ENCODE measurements at places on chromosomes 3 and 15.

DNA sequence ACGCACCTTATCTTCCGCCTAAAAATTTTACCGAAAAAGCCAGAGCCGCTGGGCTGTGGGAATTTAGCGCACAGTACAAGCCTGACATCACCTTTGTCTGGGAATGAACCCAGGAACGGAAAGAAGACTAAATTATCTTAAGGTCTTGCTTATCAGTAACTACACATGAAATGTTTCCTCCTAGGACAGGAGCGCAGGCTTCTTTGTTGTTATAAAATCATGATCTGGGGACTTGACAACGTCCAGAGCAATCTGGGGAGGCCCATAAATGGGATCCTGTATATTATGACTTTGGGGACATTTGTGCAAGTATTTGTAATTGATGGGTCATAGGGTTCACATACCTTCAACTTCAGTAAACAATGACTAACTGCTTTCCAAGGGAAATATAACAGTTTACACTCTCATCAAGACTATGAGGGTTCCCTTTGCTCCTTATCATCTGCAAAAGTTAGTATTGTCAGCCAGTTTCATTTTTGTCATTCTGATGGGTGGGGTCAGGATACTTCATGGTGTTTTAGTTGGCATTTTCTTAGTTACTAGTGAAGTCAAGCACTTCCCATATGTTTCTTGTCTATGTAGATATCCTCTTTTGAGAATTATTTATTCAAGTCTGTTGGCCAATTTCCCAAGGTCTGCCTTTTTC is 213.9 kb upstream of the PFN2 start:
- DNase-seq, result no peak

- DNase-seq, result no peak
Observed at GRCh38 chr3:132228923-132229322, 88.3 kb upstream of the ACP3 start.

DNA sequence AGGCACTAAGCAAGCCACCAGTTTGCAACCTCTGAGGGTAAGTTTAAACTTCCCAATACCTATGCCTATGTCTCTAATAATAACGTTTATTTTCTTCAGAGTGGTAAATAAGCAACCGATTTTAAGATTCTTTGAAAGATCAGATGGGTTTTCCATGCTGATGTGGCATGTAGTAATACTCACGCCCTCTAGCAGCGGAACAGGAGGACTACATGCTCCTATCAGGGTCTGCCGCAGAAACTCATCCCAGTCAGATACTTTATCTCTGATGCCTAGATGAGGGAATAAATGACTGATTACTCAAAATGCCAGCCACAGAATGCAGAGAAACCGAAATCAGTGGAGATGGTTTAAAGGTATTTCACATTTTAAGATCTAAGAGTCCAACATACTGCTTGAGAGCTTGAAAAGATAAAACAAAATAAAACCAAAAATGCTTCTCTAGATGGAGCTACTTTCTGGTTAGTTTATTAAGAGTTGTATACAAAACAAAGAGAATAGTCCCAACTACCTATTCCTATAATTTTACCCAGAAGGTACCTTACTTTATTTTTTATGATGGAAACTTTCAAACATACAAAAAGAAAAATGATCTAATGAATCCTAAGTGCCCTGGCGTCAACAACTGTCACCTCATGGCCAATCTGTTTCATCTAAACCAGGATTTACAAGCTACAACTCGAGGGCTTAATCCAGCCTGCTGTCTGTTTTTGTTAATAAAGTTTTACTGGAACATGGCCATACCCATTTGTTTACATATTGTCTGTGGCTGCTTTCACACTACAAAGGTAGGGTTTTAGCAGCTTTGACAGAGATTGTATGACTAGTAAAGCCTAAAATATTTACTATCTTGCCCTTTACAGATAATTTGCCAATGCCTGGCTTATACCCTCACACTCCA is 37.5 kb upstream of the STIMATE start:
- peak; percentile 1 for DNase-seq

DNA sequence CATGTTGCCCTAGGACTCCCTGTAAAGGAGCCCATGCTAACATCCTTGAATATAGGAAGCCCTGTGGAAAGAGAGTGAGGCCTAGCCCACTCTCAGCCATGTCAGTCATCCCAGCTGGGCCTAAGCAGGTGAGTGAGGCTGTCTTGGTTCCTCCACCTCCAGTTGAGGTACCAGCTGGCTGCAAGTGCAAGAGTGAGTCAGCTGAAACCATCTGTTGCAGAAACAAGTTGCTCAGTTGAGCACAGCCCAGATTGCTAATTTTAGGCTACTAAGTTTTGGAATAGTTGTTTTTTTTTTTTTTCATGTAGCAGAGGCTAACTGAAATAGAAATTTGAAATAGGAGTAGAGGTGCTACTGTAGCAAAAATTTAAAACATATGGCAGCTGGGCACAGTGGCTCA is 43.7 kb upstream of the ADPGK start:
- DNase-seq, result no peak

- no peak for DNase-seq
Observed at GRCh38 chr3:186807231-186807630, 949 bp upstream of the RFC4 start.

- DNase-seq, result peak; percentile 27
Observed at GRCh38 chr3:108088697-108089096, 2.1 kb downstream of the CD47 start.

DNA sequence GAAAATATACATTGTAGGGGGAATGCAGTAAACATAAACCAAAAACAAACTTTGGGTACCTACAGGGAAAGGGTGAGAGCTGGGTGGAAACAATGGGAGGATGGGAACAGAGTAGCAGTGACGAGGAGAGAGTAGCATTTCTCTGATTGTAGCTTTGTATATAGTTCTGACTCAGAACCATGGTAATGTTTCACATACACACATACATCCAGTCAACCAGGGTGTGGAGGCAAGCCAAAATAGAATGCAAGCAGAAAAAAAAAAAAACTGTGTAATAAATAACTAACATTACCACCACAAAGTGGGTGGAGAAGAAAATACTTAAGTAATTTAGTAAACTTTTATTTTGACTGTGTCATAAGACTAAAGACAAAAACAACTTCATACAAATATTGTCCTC is 27.2 kb downstream of the BCL2A1 start:
- no peak for DNase-seq

DNA sequence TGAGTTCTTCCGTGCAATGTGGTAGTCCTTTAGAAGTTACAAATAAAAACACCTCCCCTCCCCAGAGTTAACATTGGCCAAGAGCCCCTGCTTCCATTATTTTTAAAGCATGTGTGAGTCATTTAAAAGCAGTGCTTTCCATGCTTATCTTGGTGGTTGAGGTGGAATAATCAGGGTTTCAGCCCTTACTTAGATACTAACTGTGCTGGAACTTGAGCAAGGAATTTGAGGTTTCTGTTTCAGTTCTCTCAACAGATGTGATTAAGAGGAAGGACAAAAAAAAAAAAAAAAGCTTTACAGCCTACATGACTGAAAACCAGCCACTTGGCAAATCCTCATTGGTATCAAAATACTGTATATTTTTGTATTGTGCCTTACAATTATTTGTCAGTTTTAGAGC is 64.5 kb downstream of the CGNL1 start:
- no peak for DNase-seq

- no peak for DNase-seq
Observed at GRCh38 chr3:165440380-165440779, 244.2 kb upstream of the SLITRK3 start.

- DNase-seq, result peak; percentile 52
Observed at GRCh38 chr3:179321668-179322285, 1.1 kb upstream of the ZNF639 start.

DNA sequence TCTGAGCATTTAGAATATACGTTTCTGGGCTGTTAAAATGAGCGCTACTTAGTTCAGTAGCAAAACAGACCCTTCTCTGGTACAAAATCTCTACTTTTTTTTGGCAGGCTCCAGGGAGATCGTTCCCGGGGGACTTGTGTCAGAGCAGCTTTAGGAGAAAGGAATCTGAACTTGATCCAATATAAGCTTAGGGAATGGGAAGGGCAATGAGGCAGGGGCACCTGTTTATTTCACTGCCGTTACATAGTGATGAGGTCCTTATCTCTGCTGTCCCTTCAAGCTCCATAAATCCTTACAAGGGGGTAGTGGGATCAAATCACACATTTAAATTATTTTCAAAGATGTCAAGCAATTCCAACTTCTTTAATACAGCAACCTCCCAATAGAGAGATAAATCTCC is 128.7 kb upstream of the BNIP2 start:
- no peak for DNase-seq

- DNase-seq, result peak; percentile 17
Observed at GRCh38 chr3:170499562-170500156, 81.0 kb downstream of the CLDN11 start.

DNA sequence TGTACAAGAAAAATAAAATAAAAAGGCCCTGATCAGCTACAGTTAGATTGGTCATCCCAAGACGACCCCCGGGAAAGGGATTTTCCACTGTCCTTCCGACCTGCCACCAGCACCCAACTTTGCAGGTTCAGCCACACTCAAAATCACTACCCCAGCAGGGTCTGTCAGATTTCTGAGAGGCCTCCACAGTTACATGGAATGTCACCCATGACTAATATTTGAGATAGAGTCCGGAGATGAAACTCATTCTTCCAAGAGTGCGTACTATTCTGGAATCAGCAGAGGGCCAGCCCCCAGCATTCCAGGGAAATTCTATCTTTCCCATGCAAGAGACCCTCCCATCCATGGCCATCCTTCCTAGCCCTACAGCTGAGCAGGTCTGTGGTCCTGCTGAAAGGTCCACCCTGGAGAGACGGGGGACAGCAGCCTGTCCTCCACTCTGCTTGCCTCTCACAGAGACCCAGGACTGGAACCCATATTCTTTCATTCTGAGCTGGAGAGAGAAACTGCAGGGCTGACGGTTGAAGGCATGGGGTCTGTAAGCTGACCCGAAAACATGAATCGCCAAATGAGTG is 5.8 kb downstream of the LIPC start:
- DNase-seq, result no peak

- DNase-seq, result no peak
Observed at GRCh38 chr3:11410564-11410963, 138.4 kb downstream of the ATG7 start.

- DNase-seq, result no peak
Observed at GRCh38 chr3:57068437-57069089, 8.1 kb downstream of the SPATA12 start.

DNA sequence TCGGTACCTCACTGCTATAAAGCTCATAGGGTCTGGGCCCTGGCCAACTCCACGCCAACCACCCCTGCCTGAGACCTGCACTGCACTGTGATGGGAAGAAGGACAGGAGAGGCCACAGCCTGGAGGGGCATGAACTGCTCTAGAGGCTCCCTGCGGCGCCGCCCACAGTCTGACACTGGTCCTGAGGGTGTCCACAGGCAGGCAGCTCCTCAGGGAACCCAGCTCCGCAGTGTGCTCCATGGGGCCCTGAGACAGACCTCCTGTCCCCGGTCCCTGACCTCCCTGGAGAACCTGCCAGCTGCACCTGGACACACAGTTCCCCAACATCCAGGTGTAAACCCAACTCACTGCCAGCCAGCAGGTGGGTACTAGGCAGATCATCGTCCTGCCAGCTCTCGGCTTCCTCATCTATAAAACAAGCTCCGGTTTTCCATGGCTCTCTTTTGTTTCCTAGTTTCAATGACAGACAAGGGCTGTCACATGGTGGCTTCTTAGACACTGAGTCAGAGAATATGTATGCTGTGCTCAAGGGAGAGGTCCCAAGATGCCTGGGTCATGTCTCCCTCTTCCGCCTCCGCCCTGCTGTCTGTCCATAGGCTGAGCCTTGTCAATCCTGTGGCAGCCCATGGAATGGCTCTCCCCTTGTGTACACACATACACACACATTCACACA is 5.1 kb upstream of the HAPLN3 start:
- DNase-seq, result no peak

DNA sequence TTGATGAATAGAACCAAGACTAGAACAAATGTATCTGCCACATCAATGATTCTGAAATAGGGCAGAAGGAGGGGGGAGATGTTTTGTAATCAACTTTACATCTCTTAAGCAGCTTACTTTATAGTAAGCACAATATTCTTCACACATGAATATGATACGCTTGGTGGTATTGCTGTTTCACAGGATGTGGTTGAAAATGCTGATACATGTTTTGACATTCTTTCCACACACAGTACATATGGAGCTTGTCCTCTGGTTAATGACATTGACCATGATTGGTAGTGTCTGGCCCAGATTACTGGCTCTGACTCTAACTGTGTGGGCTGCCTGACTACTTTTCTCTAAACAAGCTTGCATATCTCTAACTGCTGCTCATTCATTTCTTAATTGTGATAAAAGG is 168.9 kb downstream of the KLHL25 start:
- DNase-seq, result no peak

DNA sequence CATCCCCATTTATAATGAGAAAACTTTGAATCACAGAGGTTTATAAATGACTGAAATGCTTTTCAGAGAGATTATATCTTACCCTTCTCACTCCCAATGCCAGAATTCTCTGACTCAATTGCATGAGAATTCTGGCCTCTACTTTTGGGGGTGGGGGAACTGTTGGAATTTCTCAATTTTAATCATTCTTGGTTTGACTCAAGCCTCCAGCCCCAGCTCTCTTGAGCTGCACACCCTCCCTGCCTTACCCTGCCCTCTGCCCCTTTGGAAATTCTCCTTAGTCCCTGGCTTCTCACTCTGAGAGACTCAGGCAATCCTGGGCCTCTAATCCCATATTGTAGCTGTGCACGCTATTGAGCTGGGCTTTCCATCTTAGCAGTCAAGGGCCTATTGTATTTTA is 44.2 kb downstream of the ZNF589 start:
- no peak for DNase-seq

- DNase-seq, result no peak
Observed at GRCh38 chr15:74134387-74135027, 4.1 kb downstream of the ISLR2 start.

DNA sequence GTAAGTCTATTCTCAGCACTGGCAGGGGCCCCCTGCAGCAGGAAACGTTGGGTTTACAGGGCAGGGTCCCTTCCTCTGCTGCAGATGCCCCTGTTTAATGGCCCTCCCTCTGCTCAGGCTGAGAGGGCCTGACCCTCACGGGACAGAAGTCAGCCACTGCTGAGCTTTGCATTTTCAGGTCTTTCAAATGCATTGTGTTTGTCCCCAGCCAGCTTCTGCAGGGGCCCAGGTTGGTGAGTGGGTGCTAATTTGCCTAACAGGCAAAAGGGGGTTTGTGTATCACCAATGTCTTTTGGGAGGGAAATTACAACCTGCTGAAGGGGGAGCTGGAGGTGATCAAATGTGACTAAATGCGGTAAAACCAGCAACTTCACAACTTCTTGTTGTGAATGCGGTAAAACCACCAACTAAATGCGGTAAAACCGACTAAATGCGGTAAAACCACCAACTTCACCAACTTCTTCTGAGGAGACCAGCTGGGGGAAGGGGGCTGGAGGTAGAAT is 44.8 kb upstream of the UBE2E1 start:
- no peak for DNase-seq

DNA sequence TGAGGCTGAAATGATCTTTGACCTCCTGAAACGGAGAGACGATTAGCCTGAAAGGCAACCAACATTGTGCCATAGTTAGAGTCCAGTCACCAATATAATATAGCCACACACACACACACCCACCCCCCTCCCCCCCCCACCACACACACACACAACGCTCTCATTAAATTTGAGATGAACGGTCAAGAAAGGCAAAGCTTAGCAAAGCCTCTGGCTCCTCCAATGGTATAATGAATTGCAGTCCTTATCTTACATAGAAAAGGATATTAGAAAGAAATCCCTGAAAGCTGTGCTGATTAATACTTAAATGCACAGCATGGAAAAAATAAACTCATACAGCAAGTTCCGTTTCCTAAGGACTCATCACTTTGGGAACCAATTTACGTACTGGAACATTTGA is 876 bp upstream of the ZNF385D start:
- DNase-seq, result no peak

All from COR-L47 (cell line).